IPS DF 19.7 (cell line): ENCODE measurements at places on chromosomes 16 and 17.

GRCh38 chr17:8944748-8945147, 20.8 kb downstream of the PIK3R5 start:
- DNase-seq, result no peak

DNA sequence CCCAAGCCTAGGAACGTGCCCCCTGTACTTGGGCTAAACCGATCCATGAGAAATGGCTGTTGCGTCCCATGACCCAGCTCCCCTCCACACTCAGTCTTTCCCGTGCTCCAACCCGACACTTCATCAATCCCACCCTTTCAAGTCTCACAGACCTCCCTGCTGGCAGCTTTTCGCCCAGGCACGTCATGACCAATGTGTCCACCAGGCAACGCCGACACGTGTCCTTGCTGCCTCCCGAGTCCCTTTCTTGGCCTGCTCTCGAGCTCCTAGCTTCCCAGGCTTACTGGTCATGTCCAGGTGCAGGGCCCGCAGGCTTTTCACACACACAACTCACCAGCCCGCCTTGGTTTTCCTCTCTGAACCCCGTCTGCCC, 12.2 kb downstream of the MNT start:
- DNase-seq, result no peak

DNA sequence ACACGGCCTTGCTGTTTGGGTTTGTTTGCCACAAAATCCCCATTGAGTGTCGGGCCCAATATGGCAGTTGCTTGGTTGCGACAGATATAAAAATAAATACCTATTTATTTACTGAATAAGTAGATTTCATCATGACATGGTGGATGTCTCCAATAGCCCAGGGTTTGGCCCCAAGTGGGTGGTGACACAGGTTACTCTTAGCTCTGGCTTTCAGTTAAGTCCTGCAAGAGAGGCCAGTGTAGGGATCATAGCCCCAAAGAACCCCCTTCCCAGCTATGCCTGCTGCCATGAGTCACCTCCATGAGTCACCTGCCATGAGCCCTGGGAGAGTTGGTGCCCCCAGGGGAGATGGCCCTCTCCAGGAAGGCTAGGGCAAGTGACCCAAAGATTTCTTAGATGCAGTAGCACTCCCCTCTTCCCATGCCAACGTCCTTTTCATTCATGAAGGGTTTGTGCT, 78.7 kb upstream of the LGALS9 start:
- DNase-seq, result no peak

- no peak for DNase-seq
These were observed 177.2 kb downstream of the TMEM132E start for GRCh38 chr17:34756637-34757021.

DNA sequence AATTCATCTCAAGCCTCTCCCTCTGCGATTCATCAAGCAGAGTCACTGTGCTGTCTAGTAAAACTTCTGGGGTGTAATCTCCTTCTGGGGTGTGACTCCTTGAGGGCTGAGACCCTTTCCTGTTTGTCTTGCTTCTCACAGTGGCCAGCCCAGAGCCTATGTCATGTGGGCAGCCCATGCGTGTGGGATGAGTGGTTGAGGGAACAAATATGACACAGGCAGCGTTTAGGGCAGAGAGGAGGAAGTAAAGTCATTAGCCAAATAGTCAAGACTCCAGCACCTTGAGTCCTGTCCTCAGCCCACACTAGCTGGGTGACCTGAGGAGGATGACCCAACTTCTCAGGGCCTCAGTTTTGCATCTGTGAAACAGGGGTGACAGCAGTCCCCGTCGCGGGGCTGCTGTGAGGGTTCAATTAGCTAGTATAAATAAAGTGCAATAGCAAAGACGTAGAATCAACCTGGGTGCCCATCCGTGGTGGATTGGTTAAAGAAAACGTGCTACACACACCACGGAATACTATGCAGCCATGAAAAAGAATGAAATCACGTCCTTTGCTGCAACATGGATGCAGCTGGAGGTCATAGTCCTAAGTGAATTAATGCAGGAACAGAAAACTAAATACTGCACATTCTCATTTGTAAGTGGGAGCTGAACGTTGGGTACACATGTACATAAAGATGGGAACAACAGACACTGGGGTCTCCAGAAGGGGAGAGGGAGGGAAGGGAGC, 4.5 kb upstream of the ITGAX start:
- no peak for DNase-seq

DNA sequence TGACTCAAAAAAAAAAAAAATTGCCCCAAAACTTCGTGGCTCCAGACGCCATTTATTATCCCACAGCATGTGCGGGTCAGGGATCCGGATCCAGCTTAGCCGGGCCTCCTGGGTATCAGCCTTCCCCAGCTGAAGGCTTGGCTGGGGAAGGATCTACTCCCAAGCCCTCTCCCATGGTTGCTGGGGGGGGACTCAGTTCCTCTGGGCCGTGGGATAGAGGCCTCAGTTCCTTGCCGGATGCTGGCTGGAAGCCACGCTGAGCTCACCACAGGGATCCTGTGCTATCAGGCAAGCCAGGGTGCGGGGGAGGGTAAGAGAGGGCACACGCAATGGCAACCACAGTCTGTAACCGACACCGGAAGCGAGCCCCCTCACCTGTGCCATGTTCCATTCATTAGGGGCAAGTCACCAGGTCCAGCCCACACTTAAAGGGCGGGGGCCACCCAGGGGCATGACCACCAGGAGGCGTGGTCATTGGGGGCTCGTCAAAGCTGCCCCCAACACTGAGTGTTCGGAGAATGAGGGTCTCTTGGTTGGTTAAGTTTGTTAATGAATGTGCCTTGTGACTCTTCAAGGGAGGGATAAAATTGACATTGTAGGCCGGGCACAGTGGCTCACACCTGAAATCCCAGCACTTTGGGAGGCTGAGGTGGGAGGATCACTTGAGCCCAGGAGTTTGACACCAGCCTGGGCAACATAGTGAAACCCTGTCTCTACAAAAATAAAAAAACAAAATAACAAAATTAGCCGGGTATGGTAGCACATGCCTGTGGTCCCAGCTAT, 210.0 kb upstream of the GSE1 start:
- DNase-seq, result no peak

GRCh38 chr16:29307598-29308507, 98.7 kb downstream of the NPIPB11 start:
- DNase-seq, result no peak

GRCh38 chr17:56313201-56313600, 159.9 kb downstream of the ANKFN1 start:
- no peak for DNase-seq

GRCh38 chr16:74842413-74842812, 67.8 kb upstream of the FA2H start:
- no peak for DNase-seq

DNA sequence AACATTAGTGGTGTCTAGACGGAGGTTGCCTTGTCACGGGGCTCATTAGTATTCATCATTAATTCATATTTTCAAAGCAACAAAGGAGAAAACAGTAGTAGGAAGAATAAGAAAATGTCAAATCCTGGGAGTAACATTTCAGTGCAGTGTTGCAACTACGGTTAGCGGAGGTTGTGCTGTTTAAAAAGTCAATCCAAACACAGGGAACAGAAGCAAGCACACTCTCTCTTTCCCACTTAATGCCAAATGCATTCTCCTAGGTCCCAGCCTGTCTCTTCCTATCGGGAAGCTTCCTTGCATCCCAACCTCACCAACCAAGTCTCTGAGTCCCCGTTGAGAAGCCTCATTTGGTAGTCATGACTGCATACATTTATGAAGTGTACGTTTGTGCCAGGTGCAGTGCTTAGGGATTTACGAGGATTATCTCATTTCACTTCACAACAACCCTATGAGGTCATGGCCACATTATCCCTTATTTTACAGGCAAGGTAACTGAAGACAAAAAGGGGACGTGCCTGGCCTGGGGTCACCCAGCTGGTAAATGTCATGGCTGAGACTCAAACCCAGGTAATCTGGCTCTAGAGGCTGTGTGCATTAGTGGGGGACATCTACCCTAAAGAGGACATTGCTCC, 283.6 kb upstream of the SALL1 start:
- DNase-seq, result no peak

GRCh38 chr16:19967561-19967960, 82.9 kb upstream of the GPRC5B start:
- DNase-seq, result no peak

DNA sequence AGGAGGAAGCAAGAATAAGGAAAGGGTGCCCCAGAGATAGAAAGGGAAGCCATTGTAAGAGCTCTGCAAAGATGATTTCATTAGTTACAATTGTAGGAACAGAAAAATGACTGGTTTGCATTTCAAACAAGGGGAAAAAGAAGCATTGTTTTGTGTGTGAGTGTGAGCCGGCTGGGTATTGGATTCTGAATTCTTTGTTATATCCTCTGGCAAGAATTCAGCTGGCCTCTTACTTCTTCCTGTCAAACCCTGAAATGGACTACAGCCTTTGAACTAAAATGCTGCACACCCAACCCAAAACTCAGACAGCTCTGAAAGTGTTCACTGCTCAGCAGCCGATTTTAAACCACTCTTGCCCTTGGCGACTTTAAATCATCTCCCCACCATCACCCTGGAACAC, 461.3 kb downstream of the PMP22 start:
- DNase-seq, result no peak

DNA sequence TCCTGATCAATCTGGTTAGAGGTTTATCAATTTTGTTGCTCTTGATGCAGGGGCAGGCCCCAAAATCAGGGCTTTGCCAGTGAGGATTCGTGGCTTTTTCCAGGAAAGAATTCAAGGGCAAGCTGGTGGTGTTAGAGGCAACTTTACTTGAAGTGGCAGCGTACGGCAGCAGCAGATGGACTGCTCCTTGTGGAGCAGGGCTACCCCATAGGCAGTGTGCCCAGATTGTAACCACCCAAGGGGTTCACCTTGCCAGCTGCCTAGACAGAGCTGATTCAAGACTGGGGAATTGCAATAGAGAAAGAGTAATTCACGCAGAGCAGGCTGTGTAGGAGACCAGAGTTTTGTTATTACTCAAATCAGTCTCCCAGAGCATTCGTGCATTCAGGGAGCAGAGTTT, 16.7 kb downstream of the DRC7 start:
- no peak for DNase-seq

DNA sequence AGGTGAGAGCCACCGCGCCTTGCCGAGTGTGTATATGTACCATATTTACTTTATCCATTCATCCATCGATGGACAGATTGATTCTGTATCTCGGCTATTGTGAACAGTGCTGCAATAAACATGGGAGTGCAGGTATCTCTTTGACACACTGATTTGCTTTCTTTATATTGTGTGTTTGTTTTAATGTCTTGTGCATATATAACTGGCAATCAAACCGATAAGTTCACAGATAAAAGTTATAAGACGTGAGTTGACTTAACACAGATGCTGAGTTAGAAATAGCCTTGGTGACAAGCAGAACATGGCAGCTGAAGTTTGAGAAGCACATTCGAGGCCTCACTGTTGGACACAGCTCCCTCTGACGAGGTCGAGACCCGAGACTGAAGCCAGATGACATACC, 23.2 kb downstream of the TMEM186 start:
- DNase-seq, result no peak

- DNase-seq, result no peak
These were observed 127.5 kb downstream of the HS3ST3A1 start for GRCh38 chr17:13474073-13474800.

GRCh38 chr17:79080761-79081290, 6.2 kb downstream of the ENGASE start:
- DNase-seq, result no peak

DNA sequence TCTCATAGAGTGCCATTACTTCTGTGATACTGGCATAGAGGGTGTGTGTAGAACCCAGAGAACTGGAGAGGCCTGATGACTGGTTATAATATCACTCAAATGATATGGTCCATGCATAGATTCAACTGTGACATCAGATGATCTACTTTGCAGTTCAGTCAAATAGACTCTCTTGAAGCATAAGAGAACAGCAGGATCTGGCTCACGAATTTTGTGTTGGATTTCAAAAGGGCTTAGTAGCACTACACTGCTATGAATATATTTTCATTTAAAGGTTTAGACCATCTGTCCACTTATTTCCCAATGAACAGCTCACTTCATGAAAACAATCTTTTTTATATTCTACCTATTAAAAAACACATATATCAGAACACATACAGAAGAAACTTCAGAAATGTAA, 119.7 kb downstream of the KIF2B start:
- no peak for DNase-seq

DNA sequence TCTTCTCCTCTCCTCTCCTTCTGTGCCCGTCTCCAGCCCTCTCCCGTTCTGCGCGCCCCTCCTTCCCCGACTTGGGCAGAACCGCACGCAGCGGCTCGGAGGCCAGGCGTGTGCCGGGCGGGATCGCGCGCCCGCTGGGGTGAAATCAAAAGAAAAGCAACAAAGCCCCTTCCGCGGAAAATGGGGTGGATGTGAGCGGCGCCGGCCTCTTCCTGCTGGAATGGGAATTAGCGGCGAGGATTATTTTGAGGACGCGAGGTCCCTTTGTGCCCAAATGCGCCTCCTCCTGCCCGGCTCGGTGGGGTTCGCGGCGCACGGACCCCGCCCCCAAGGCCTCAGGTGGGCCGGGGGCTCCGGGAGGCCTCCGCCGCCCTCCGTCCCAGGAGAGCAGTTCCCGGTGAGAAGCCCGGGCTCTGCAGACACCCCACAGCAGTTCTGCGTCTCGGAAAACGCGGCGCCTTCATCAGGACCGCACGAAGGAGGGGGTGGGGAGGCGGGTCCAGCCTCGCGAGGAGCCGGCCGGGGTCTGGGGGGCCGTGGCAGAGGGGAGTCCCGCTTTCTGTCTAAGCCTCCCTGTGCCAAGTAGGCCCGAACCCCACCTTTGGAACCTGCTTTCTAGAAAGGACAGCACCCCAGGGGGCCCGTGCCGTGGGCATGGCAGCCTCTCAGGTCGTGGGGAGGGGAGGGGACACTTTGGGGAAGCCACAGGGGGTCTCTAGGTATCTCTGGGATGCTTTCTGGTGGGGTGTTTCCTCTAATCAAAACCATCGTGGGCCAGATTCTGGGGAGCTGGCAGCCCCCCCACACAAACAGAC, 91.0 kb upstream of the CBX4 start:
- no peak for DNase-seq
